B cell (primary cell): ENCODE measurements at places on chromosomes 2 and 18. TPM values are rescaled to one million over a fixed set of nuclear protein-coding genes. Genes with fewer than 3 reads are reported as not detected.

C18orf63 gene
- total RNA-seq = not detected in 2 replicates

SERPINB3 gene
- total RNA-seq = not detected in 2 replicates

ASXL3 gene
- total RNA-seq = 0.02 TPM in 1 of 2 replicates, not detected in the other

TBC1D8 gene
- total RNA-seq = 15.7 and 18.8 TPM in 2 replicates

PHOSPHO2 gene
- 8.4 and 9.4 TPM in 2 replicates for total RNA-seq

EHD3 gene
- total RNA-seq = 60.4 and 60.5 TPM in 2 replicates

KCNG2 gene
- not detected in 2 replicates for total RNA-seq

OTOF gene
- not detected in 2 replicates for total RNA-seq

FZD7 gene
- 2.1 TPM in 2 replicates for total RNA-seq

GIGYF2 gene
- 108 and 110 TPM in 2 replicates for total RNA-seq

DNA sequence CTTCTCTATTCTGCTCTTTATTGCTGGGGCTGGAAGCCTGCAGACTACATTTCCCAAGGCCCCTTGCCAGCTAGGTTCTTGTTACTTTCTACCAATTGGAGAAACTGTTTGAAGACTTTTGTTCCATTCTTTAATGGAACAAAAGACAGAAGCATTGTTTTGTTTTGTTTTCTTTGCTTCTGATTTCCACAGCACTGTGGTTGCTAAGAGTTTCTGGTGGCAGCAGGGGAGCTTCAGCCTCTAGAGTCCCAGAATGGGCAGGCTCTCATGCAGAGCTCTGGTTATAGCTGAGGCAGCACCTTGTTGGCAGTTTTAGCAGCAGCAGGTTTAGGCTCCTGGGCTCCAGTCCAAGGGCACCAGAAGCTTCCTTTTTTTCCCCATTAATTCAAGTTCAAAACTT is 234.3 kb downstream of the ETAA1 start:
- DNase-seq = no peak

DNA sequence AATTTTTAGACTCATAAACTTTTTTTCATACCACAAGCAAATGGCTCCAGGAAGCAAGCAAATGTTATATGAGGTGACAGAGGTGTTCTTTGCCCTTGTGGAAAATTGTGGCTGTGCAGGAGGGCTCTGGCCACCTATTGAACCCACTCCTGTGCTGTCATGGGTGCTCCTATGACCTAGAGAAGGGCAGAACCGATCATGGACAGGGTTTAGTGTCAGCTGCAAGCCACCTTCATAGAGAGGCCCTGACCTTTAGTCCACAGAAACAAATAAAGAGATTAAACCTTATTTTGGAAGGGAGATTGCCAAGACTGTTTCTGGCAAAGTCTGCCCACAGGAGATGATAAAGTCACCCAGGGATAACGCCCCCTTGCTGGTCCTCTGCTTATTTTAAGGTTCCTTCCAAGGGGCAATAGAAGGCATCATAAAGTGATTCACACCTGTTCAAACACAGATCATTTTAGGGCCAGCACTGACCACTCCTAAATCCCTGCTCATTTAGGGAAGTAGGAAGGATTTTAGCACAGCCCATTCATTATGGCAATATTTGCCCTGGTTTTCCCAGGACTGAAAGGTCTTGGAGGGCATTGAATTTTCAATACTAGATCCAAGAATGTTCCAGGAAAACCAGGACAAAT is 26.1 kb upstream of the STAT4 start:
- DNase-seq = no peak

DNA sequence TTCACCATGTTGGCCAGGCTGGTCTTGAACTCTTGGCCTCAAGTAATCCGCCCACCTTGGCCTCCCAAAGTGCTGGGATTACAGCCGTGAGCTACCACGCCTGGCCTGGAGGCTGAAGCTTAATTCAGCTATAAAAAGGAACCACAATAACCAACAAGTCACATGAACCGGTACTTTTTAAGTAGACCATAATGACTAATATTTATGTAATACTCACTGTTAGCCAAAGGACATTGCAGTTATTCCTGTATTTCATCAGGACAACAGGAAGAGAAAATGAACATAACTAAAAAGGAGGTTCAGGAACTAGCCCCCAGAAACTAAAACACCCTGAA is 49.0 kb upstream of the TMEM87B start:
- DNase-seq = no peak

DNA sequence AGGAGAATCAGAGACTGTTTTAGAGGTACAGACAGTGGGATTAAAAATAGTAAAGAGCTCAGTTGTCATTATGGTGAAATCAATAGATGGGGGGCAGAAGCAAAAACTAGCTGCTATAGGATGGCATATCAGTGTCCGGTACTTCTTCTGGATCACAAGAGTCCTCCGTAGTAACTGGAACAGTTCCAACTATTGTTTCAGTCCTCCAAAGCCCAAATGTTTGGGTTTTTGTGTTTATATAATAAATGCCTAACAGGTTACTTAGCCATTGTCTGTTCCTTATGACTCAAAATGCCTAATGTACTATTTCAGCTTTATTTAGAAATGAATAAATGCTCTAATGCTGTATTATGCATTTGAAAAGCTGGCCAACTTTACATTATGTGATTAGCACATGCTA is 401.2 kb downstream of the PTH2R start:
- no peak for DNase-seq

DNA sequence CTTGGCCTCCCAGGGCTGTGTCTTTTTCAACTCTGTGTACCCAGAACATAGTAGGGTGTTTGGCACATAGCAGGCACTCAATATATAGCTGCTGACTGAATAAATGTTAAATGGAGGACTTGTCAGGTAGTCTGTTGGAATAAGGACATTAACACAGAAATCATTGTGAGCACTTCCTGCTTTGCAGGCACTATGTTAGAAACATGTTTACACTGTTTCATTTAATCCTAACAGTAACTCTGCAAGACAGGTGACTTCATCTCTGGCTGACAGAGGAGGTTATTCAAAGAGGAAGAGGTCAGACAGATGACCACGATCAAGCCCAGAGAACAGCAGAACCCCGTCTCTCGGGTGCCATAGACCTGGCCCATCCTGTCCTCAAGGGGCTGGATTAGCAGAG is 28.0 kb upstream of the PIEZO2 start:
- DNase-seq = no peak

- DNase-seq = no peak
Observed at GRCh38 chr2:176984987-176985386, 227.6 kb upstream of the HNRNPA3 start.

DNA sequence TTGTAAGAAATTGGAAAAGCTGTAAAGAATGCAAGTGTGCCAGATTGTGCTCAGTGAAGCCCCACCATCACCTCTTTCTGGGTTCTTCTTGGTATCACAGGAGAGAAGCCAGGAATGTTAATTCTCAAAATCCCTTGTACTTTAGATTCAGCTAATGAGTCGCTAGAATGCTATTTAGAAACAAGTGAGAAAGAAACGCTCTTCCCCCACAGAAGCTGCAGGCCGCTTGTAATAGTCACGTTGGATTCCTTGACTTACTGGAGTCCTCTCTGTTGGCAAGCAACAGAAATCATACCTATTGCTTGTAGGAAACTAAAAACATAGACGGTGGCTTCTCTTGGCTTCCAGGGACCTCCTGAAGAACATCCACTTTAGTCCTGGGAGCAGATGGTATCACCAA is 375.6 kb upstream of the LRATD1 start:
- DNase-seq = no peak

DNA sequence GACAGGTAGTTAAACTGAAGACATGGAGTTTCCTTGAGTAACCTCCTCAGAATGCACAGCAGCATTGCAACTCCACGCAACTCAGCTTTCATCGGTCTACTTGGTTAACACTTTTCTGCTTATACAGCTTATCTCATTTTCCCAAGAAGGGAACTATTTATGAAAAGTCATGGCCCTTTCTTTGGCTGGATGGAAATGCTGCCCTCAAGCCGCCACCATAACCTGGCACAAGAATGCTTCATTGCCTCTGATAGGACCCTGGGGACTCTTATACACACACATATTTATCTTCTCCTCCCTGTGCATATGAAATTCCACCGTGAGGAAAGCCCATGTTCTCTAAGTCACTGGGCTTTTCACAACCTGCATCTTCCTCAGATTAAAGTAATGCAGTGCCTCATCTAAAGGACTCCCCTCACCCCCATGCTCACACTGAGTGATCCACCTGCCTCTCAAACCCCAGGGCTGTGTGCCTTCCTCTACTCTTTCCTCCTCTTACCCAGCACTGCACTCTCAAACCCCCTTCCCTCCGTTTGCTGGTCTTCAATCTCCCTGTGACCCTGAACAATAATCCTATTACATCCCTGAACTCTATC is 192.0 kb upstream of the HNRNPA3 start:
- no peak for DNase-seq

GRCh38 chr2:68157002-68157401 is 686 bp upstream of the PNO1 start:
- DNase-seq = no peak

DNA sequence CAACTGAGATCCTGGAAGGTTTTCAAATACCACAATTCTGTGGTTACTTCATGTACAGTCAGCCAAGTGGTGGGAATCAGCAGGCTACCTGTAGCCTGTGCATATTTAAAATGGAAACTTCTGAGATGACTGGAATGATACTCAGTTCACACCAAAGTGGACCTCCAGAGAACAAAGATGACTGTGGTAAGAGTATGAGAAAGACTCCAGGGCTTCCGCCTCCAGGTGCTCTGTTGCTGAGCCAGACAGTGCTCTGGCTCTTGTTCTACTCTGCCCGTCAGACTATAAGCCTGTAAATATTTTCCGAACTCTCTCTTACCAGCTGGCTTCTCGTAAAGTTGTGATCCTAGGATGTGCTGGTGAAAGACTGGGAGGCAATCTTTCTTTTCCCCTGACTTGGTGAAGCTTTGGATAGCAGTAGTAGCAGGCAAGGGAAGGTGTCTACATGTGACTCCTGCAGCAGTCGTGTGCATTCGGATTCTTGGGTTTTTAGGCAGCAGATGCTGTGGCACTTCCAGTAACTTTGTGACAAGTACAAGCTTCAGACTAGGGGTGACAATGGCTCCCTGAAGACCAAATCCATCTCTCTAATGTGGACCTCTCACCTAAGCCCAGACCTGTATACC is 23.1 kb downstream of the ST3GAL5 start:
- no peak for DNase-seq

DNA sequence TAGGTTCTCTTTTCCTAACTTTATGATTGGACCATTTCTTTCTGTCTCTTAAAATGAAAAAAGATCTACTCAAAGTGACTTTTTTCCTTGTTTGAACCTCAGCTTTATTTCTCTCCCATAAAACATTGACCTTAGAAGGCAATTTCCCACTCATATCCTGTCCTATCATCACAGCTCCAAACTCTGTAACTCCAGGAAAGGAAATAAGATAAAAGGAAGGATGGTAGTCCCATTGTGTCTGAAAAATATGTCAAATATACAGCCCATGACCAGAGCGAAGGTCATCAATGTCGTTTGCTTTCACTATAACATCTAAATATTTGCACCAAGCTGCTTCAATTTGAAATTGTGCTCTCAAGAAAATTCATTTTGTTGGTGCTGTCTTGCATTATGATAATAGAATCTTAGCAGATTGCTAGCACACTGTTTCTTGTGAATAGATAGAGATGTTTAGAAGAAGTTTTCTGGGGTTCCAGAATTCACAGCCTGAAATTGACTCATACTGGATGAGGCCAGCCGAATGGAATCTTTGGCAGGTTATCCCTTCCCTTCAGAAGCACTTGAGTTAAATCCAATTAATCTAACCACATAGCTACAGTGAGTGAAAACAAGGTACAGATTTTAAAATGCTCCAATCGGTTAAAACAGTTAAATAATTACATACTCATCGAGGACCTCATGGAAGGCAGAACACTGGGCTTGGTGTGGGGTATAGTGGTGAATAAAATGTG is 95.1 kb downstream of the CRIM1 start:
- no peak for DNase-seq

- no peak for DNase-seq
Observed at GRCh38 chr2:17475286-17475685, 43.0 kb downstream of the RAD51AP2 start.

GRCh38 chr2:119253114-119253702 is 29.6 kb downstream of the STEAP3 start:
- DNase-seq = no peak

DNA sequence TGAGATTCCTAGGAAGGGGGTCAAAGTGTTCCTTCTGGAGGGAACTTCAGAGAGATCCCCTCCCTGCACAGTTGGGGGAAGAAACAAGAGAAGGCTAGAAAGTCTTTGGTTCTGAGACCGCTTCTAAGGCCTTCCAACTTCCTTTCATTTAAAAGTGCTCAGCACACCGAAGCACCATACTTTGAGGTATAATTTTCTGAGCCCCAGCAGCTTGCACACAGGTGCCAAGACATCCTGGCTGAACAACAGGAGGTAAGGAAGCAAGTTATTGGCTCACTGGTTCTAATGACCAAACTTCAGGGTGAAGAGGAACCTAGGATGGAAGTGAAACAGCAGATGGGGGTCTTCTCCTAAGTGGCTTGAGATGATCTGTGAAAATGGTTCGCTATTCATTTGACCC is 19.2 kb downstream of the TMEM177 start:
- no peak for DNase-seq

DNA sequence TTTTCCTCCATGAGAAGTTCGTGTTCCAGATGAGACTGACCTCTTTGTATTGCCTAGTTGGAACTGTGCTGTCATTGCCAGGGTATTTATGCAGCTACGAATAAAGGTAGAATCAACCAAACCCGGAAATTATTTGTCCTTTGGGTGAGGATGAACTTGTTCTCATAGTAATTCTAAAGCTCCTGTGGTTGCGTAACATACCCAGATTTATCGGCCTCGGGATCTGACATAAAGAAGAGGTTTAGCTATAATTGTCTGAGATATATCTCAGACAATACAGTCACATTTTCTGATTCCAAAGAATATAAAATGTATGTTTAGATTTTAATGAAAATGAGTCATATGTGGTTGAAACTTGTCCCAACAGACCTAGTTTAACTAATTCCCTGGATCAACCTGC is 628.7 kb upstream of the LINC00305 start:
- no peak for DNase-seq

GRCh38 chr2:27566628-27567027 is 16.2 kb upstream of the ZNF512 start:
- DNase-seq = no peak

GRCh38 chr2:158914731-158915130 is 53.7 kb upstream of the TANC1 start:
- DNase-seq = no peak

- DNase-seq = no peak
Observed at GRCh38 chr2:237456200-237456843, 30.7 kb upstream of the MLPH start.

DNA sequence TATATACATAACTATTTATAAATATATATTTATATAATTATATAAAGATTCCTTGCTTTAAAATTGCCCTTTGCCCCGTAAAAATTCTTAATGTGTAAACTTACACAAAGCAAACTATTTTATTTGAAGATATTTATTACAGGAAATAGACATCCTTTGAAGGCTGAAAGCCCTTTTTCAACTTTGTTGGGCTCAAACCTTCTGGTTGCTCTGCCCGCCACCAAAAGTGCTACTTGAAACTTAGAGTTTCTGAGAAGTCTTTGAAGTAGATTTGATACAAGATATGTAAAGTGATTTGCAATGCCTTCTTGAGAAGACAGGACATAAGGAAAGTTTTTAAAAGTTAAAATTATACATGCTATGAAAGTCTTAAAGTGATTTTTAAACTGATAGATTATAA is 36.6 kb upstream of the METAP1D start:
- DNase-seq = no peak
